A673 (cell line): ENCODE measurements at places on chromosomes 6 and 20.

DNA sequence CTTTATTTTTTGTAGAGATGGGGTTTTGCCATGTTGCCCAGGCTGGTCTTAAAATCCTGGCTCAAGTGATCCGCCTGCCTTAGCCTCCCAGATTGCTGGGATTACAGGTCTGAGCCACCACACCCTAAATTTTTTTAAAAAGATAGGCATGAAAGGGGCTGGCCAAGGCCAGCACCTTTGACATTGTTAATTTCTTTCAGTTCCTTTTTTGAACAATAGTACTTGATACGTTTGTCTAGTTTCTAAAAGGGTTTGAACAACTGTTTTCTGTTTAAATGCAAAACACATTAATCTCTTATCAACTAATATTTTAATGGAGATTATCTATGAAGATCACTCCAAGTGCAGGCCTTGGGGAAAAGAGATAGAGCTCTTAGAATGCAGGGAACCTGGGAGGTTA, 37.6 kb upstream of the PTPRK start:
- H3K27me3 ChIP-seq, result no peaks in the 10 kb centered on the region
- H3K36me3 ChIP-seq, result no peaks in the 10 kb centered on the region
- no peak overlapping the region for H3K4me3 ChIP-seq
- H3K4me1 ChIP-seq, result no peaks in the 10 kb centered on the region
- no peak overlapping the region for H3K27ac ChIP-seq

DNA sequence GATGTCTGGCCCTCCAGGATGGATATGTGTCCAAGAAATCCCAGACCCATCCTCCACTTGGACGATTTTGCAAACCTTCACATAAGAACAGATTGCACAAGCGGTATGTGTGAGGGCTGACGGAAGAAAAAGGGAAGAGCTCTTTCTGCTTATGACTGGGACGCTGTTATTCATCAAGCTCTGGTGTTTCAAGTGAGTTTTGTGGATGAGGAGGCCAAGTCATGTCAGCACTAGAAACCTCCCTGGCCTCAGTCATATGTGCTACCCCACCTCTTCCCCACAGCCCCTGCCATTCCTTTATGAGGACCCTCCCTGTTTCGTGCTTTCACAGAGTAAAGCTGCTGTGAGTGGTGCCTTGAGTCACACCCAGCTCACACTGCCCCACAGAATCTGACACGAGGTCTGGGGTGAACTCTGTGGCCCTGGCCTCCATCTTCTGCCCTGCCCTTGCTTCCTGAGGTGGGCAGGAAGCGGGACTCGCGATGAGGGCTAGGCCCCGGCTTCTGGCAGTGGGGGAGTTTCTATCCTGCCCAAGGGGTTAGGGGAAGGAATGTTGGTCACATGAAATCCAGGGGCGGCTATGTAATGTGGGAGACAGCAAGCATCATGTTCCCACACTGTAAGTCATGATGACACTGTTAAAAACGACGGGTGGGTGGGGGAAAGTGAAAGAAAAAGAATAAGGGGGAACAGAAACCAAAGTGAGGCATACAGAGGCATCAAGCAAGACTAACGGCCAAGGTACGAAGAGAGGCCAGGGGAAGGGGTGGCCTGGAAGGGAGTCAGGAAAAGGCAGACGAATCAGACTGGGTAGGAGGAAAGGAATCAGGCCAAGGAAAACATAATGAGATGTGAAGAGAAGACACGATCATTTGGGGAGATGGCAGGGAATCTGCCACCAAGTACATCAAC, 78.1 kb downstream of the PRDM1 start:
- no peaks in the 10 kb centered on the region for H3K27me3 ChIP-seq
- H3K27ac ChIP-seq, result no peak overlapping the region
- DNase-seq, result no peak

DNA sequence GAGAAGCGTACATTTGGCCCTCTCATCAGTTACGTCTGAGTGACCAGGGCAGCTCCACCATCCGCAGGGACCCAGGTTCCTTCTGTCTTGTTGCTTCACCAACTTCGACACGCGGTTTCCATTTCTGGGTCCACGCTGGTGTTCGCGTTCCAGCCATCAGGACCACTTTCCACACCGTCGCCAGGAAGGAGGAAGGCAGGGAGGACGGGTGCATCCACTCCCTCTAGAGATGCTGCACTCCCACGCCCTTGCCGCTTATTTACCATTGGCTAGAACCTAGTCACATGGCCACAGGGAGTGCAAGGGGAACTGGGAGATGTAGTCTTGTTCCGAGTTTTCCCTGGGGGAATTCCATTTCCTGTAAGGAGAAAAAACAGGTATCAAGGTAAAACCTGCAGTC, 33.2 kb upstream of the SNX9 start:
- peak; percentile 18 for DNase-seq
- H3K27me3 ChIP-seq, result no peaks in the 10 kb centered on the region
- H3K27ac ChIP-seq, result no peak overlapping the region
- no peaks in the 10 kb centered on the region for H3K36me3 ChIP-seq
- H3K4me3 ChIP-seq, result no peak overlapping the region

- H3K36me3 ChIP-seq, result no peaks in the 10 kb centered on the region
- no peak for DNase-seq
- H3K27ac ChIP-seq, result no peak overlapping the region
- H3K4me1 ChIP-seq, result no peaks in the 10 kb centered on the region
Observed at GRCh38 chr6:35970181-35970580, 49.3 kb upstream of the SRPK1 start.

DNA sequence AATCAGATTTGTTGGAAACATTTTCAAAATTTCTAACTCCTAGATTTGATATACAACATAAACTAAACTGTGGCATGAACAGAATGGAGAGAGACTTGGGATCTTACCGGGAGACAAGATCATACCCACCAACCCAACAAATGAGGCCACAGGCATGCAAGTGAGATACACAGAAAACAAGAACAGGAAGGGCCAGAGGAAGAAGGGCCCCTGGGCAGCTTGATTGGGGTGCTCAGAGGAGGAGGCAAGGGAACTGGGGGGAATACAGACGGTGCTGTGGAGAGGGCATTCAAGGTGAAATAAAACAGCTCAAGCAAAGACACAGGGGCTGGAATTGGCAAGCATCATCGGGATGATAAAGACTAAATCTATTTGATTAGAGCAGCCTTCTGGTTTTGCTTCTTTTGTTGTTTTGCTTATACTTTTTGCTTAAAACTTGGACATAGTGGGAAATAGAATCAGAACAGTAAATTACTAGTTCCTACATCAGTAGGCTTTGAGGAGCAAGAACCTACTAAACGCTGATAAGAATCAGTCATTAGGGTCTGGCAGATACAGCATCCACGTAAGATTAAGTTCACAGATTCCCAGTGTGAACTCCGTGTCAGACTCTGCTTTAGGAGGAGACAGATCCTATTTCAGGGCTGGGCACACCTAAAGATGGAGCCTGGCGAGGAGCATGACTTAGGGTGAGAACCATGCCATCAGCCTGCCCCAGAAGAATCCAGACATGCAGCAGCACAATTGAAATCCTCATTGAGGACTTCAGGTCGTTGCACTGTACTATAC, 3.5 kb upstream of the RAMACL start:
- H3K27me3 ChIP-seq, result no peaks in the 10 kb centered on the region
- H3K4me3 ChIP-seq, result no peak overlapping the region
- no peaks in the 10 kb centered on the region for H3K36me3 ChIP-seq
- H3K27ac ChIP-seq, result peak overlapping the region; percentile 3
- peaks cover 35% of the 10 kb centered on the region for H3K4me1 ChIP-seq

GRCh38 chr6:782141-782540, 89.2 kb upstream of the EXOC2 start:
- H3K36me3 ChIP-seq, result no peaks in the 10 kb centered on the region
- no peaks in the 10 kb centered on the region for H3K4me1 ChIP-seq
- no peak for DNase-seq
- H3K4me3 ChIP-seq, result no peak overlapping the region
- H3K27ac ChIP-seq, result no peak overlapping the region

DNA sequence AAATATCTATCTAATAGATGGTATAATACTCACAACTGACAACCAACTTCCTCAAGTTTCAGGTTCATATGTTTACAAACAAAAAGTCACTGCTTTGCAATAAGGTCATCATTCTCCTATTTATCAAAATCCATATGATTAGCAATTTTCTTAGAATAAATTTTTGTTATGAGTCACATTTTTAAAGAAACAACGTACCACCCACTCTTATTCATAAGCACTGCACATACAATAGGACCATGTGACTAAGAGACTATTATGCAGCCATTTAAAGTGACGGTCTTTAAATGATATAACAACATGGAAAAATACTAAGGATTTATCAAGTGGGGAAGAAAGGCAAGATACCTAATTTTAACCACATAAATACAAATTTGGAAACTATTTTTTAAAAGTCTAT, 40.0 kb downstream of the REPS1 start:
- H3K4me3 ChIP-seq, result no peak overlapping the region
- peaks cover 16% of the 10 kb centered on the region for H3K36me3 ChIP-seq
- no peak overlapping the region for H3K27ac ChIP-seq
- DNase-seq, result no peak
- peaks cover 21% of the 10 kb centered on the region for H3K4me1 ChIP-seq

DNA sequence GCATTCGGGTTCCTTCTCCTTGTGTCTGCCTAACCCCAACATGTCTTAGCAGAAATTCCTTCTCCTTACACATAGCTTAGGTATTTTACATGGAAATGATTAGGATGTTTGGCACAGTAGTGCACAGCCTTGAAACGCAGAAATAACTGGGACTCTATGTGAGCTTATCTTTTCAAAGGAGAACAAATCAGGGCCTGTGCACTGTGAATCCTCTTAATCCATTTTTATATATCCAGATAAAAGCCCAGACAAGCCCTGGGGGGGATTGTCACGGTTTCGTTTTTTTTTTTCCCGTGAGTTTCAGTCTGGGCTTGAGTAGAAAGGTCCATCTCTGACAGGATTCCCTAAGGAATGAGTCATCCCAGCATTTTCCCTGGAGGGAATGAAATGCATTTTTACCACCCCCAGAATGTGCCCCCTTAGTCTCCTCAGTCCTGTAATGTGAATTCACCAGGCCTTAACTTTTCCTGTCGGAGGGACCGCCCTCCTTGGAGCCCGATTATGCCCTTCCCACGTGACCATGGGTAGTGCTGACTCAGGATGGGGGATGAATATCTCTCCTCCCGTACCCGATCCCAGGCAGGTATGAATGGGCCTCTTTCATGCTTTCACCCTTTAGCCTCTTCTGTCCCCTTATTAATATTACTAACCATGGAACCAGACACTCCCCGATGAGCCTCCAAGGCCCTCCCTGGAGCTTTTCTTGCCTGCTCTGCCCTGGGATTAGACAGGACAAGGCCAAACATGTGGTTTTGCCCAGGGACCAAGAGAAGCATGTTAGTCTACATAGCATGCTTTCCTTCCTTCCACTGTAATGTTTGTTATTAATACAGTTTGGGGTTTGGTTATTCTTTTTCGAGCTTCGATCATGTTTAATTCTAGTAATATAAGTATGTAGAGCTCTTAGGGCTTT, 23.9 kb upstream of the NAA20 start:
- H3K27me3 ChIP-seq, result no peaks in the 10 kb centered on the region
- H3K4me3 ChIP-seq, result peak overlapping the region; percentile 23
- peaks cover 67% of the 10 kb centered on the region for H3K4me1 ChIP-seq
- peak overlapping the region; percentile 85 for H3K27ac ChIP-seq
- peak; percentile 91 for DNase-seq
